Natural killer cell (primary cell): ENCODE measurements at places on chromosomes 2 and 18.

DNA sequence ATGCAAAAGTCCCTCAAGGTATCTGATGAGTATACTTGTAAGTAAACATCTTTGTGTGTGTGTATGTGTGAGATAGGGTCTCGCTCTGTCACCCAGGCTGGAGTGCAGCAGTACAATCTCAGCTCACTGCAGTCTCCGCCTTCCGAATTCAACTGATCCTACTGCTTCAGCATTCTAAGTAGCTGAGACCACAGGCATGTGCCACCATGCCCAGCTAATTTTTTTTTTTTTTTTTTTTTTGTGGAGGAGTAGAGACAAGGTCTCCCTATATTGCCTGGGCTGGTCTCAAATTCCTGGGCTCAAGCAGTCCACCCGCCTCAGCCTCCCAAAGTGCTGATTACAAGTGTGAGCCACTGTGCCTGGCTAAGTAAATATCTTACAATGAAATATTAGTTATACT is 23.2 kb downstream of the ADAM17 start:
- no peak overlapping the region for H3K27ac ChIP-seq
- DNase-seq, result no peak
- H3K27me3 ChIP-seq, result no peaks in the 10 kb centered on the region

DNA sequence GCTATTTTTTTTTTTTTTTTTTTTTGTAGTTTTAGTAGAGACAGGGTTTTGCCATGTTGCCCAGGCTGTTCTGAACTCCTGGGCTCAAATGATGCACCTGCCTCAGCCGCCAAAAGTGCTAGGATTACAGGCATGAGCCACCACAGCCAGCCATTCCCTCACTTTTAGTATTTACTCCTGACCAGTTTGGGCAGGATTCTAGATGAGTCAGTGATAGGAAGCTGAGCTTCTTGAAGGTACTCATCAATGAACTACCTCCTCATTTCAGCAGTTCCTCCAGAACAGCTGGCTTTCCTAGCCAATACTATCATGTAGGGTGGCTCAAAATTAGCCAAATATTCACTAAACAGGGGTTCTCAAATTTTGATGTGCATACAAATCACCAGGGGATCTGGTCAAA is 57.2 kb downstream of the CYBRD1 start:
- H3K27ac ChIP-seq, result no peak overlapping the region
- no peaks in the 10 kb centered on the region for H3K4me1 ChIP-seq
- H3K36me3 ChIP-seq, result no peaks in the 10 kb centered on the region
- no peaks in the 10 kb centered on the region for H3K27me3 ChIP-seq

- H3K4me3 ChIP-seq, result no peak overlapping the region
- no peak for DNase-seq
- peaks cover 2% of the 10 kb centered on the region for H3K27me3 ChIP-seq
- H3K4me1 ChIP-seq, result no peaks in the 10 kb centered on the region
These were observed 136.4 kb downstream of the GLI2 start for GRCh38 chr2:120871881-120872620.

- no peaks in the 10 kb centered on the region for H3K27me3 ChIP-seq
- H3K36me3 ChIP-seq, result no peaks in the 10 kb centered on the region
- DNase-seq, result no peak
These were observed 48.6 kb downstream of the SLC8A1 start for GRCh38 chr2:40403233-40403836.

- no peaks in the 10 kb centered on the region for H3K36me3 ChIP-seq
- no peak overlapping the region for H3K4me3 ChIP-seq
- no peaks in the 10 kb centered on the region for H3K4me1 ChIP-seq
- no peak for DNase-seq
- no peak overlapping the region for H3K27ac ChIP-seq
These were observed 203.4 kb upstream of the RND3 start for GRCh38 chr2:150690870-150691269.

DNA sequence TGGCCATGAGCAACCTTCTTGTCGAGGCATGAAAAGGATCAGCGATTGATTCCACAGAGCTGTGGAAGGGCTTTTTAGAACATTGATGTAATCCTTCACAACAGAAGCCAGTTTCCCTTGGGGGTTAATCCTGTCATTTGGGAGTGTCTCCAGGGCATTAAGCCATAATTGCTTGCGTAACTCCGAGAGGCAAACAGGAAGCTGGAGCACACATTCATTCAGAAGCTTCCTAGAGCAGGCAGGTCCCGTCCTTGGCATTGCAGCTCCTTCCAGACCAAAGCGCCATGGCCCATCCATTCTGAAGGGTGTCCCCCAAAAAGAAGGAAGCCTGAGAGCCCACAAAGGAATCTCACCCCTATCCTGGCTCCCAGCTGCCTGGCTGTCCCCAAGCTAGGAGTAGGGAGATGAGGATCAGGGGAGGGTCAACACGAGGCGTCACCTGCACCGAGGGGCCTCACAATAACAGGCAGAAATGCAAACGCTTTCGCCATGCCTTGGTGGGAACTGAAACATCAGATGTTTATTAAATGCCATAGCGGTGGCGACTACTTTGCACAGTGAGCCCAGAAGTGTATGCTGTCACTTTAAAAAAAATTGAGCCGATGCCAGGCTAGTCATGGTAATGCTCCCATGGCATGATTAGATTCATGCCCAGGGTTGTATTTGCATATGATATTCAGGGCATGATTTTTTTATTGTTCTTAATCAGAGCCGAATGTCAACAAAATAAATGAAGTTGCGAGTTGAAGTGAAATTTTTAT is 339.4 kb downstream of the BCL11A start:
- H3K36me3 ChIP-seq, result no peaks in the 10 kb centered on the region
- no peak for DNase-seq
- H3K27me3 ChIP-seq, result no peaks in the 10 kb centered on the region
- no peak overlapping the region for H3K27ac ChIP-seq
- no peak overlapping the region for H3K4me3 ChIP-seq
- no peaks in the 10 kb centered on the region for H3K4me1 ChIP-seq

DNA sequence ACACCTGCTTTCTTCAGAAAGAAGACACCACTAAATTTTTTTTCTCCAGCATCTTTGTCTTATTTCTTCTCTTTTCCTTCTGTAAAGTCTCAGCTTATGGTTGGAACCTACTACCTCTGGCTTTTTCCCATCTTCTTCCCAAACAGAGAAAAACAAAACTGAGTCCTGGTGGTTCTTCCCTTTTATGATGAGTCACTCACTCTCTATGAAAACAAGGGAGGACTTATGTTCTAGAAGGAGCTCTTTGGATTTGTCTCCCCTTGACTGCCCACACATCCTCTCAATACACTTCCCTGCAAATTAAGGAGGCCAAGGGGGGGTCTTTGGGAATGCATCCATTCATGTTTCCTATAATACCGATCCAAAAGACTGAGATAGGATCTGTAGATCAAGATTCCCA is 22.1 kb upstream of the MEIS1 start:
- no peaks in the 10 kb centered on the region for H3K36me3 ChIP-seq
- no peak overlapping the region for H3K4me3 ChIP-seq
- H3K27ac ChIP-seq, result no peak overlapping the region
- DNase-seq, result no peak

DNA sequence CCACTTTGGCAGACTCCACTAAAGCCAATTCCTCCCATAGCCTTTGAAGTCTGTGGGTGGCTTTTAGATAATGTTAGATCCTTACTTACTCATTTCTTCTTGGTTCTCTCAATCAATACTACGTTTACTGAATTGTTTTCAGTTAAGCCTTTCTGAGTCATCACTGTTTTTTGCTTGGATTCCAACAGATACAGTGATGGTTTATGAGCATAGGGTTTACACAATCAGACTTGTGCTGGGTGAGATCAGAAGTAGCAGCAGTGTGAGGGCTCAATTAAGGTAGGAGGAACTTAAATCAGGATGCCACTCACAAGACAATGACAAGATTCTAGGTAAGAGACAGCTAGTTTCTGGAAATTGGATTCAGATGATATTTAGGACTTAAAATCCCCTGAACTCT is 297.7 kb upstream of the DOK6 start:
- DNase-seq, result no peak
- no peak overlapping the region for H3K4me3 ChIP-seq
- H3K27me3 ChIP-seq, result no peaks in the 10 kb centered on the region
- H3K27ac ChIP-seq, result no peak overlapping the region
- no peaks in the 10 kb centered on the region for H3K4me1 ChIP-seq

DNA sequence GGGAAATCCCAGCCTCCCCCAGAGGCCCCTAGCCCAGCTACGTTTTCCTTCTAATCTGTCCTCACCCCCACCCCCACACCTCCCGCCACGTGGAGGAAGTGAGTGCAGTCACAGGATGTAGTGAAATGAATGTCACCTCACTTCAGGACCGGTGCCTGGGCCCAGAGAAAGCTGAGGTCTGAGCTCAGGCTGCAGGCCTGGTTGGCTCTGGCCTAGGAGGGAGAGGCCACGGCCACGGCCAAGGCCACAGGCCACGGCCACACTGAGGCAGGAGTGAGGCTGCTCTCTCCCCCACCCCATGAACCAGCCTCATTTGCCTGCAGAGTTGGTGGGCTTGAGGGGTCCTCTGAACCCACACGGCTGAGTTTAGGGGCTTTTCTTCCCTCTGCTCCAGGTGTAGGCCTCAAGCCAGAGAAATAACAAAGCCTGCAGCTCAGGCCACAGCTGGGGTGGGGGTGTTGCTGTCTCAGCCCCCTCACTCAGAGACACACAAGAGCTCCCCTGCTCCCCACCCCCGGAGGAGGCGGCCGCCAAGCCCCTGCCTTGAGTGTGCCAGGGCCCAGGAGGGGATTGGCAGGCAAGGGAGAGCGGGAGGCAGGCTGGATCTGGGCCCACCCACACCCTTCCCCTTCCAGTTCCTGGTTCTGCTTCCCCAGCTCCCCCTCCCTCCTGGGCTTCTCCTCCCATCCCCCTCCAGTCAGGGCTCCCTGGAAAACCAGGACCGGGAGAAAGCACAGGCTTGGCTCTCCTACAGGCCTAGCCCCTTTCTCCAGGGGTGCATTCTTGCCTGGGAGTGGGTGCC is 27.0 kb downstream of the DNMT3A start:
- H3K27me3 ChIP-seq, result no peaks in the 10 kb centered on the region
- H3K4me3 ChIP-seq, result no peak overlapping the region
- peak; percentile 39 for DNase-seq
- H3K4me1 ChIP-seq, result peaks cover 43% of the 10 kb centered on the region
- peak overlapping the region; percentile 63 for H3K27ac ChIP-seq

- peaks cover 7% of the 10 kb centered on the region for H3K27me3 ChIP-seq
- no peak for DNase-seq
- H3K27ac ChIP-seq, result no peak overlapping the region
These were observed 20.3 kb upstream of the KDM3A start for GRCh38 chr2:86420913-86421312.

- peaks cover 32% of the 10 kb centered on the region for H3K36me3 ChIP-seq
- H3K4me3 ChIP-seq, result no peak overlapping the region
- no peak for DNase-seq
- H3K27ac ChIP-seq, result no peak overlapping the region
- H3K4me1 ChIP-seq, result peaks cover 4% of the 10 kb centered on the region
These were observed 26.5 kb downstream of the PPP4R3B start for GRCh38 chr2:55590810-55591440.

DNA sequence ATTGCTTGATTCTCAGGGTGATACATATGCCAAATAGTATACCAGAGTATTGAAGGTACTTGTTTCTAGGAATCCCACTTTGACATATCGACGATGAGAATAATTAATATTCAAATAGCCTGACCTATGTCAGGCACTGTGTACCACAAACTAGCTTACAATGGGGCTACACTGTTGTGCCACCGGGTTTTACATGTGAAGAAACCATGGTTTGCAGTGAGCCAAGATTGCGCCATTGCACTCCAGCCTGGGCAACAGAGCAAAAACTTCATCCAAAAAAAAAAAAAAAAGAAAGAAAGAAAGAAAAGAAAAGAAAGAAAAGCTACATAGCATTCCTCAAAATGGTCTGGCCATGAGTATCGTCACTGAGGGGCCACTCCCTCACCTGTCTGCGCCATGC is 25.5 kb downstream of the GYPC start:
- peaks cover 13% of the 10 kb centered on the region for H3K36me3 ChIP-seq
- H3K27ac ChIP-seq, result no peak overlapping the region
- no peak overlapping the region for H3K4me3 ChIP-seq
- no peak for DNase-seq
- H3K27me3 ChIP-seq, result no peaks in the 10 kb centered on the region

GRCh38 chr18:61847164-61847791 is 45.5 kb downstream of the RNF152 start:
- no peaks in the 10 kb centered on the region for H3K4me1 ChIP-seq
- no peak overlapping the region for H3K4me3 ChIP-seq
- no peaks in the 10 kb centered on the region for H3K36me3 ChIP-seq
- no peak for DNase-seq
- H3K27ac ChIP-seq, result no peak overlapping the region
- no peaks in the 10 kb centered on the region for H3K27me3 ChIP-seq

DNA sequence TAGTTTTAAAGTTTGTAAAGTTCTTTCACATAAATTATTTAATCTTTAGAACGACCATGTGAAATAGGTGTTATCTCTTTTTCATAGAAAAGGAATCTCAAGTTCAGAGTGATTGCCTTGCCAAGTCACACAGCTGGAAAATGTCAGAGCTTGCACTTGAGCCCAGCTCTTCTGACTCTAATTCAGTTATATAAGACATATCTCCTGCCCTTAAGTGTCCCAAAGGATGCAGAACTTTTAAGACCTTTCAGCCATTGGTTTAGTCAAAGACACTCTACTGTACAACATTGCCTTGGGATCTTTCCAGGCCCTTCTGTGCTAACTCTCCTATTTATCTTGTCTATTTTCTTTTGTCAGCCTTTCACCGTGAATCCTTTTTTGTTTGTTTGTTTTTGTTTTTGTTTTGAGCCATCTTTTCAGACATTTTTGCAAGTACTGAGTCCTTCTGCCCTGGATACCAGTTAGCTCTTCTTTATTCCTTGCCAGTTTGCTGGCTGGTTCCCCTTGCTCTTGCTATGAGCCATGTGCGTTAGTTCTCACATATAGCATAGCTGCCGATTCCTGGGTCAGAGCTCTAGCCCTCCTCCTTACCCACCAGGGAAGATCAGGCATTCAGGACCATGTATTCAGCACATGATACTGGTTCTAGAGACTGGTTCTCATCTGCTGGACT is 160.0 kb upstream of the MYO3B start:
- H3K27me3 ChIP-seq, result no peaks in the 10 kb centered on the region
- DNase-seq, result no peak
- no peaks in the 10 kb centered on the region for H3K4me1 ChIP-seq
- peaks cover 5% of the 10 kb centered on the region for H3K36me3 ChIP-seq

GRCh38 chr2:196201229-196202009 is 30.0 kb upstream of the STK17B start:
- peaks cover 5% of the 10 kb centered on the region for H3K4me1 ChIP-seq
- H3K36me3 ChIP-seq, result no peaks in the 10 kb centered on the region
- peak; percentile 51 for DNase-seq
- no peaks in the 10 kb centered on the region for H3K27me3 ChIP-seq
- H3K27ac ChIP-seq, result peak overlapping the region; percentile 9

GRCh38 chr2:8667896-8668512 is 13.9 kb upstream of the ID2 start:
- H3K27ac ChIP-seq, result no peak overlapping the region
- no peaks in the 10 kb centered on the region for H3K36me3 ChIP-seq
- no peak for DNase-seq
- no peak overlapping the region for H3K4me3 ChIP-seq
- peaks cover 28% of the 10 kb centered on the region for H3K4me1 ChIP-seq
